CD4-positive, alpha-beta T cell treated with Interleukin-12 subunit alpha and Interleukin-12 subunit beta, for 1 hour (primary cell): ENCODE measurements at places on chromosomes 3 and 15.

GRCh38 chr15:38069511-38070011 is 135.1 kb downstream of the TMCO5A start:
- peak; percentile 5 for DNase-seq

DNA sequence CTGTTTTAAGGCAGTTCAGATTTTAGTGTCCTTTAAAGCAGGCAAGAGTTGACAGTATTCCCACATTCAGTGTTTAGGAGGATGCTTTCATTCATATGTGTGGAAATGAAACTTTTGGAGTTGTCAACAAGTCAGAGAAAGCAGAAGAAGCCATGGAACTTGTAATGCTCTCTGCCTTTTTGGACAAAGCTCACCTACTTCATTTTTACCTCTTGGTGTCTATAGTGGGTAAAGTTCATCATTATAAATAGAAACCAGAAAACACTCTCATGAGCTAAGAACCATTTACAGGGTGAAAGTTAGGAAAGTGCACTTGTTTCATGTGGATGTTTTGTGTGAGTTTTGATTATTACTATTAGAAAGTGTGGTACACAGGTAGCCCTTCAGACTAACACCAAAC is 9.2 kb upstream of the NFKBIZ start:
- DNase-seq, result no peak

- no peak for DNase-seq
Observed at GRCh38 chr3:82824491-82824890, 1063.0 kb upstream of the GBE1 start.

DNA sequence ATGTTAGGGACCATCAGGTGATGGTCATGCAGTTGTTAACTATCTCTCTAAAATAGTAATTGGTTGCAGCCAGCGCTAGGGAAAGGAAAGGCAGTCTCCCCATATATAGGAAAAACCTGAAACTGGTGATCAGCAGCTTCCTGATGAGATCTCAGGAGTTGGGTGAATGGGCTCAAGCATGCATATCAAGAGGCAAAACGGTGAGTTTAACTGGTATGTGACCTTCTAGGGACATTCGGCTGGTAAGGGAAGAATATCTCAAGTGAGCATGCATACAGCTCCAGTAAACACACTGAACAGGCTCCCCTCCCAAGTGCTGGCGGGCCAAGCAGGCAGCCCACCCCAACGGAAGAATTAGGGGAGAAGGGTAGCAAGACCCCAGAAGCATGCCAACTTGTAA is 49.3 kb upstream of the ROBO2 start:
- no peak for DNase-seq

DNA sequence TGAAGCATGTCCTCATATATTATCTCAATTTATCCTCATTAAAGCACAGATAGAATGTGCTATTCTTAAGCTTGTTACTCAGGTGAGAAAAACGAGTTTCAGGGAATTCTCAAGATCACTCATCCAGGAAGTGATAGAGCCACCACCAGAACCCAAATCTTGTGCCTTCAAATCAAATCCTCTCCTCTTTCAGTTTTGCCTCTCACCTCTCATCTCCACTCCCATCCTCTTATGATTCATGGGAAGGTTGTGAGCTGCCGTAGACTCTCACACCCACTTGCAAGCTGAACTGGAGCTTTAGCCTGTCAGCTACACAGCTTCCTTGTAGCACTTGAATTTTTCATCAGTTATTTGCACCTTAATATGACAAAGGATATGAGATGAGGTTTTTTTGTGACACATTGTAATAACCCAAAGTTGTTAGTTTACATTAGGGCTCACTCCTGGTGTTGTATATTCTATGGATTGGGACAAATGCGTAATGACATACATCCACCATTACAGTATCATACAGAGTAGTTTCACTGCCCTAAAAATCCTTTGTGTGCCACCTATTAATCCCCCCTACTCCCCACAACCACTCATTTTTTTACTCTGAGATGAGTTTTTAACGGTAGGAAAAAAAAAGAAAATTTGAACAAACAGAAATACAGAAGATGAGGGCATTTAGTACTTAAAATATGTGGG is 25.7 kb downstream of the GPR15 start:
- DNase-seq, result peak; percentile 41

DNA sequence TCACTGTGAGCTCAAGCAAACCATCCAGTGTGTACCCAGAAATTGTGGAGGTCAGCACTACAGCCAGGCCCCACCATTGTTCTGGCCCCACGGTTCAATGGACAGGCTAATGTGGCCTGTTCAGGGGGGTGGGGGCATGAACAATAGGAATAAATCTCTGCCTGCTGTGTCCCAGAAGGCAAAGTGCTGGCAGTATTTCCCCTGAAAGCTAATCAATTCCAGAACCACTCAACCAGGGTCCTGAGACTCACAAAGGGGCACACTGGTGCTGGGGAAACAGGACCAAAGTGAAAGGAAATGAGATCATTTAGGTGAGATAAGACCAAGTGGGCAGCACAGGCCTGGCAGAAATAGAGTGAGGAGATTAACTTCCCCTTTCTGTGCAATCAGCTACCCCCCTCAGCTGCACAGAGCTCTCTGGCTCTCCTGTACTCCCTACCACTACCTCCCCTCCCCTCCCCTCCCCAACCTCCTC is 11.5 kb downstream of the CRYGS start:
- no peak for DNase-seq

DNA sequence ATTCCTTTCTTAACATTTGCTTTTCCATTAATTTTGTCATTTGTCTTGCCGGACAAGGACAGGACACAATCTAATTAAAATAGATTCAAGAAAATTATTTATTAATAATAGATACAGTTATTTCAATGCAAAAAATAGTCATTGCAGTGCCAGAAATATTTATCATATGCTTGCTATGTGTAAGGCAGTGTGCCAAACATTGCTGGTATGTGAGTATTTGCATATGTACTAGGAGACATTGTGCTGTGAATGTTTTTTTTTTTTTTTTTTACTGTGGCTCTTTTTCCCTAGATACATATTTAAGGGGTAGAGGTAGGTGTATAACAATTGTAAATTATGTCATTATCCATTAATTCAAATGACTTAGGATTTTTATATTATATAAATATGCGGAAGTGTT is 23.3 kb downstream of the SPRED1 start:
- DNase-seq, result no peak

DNA sequence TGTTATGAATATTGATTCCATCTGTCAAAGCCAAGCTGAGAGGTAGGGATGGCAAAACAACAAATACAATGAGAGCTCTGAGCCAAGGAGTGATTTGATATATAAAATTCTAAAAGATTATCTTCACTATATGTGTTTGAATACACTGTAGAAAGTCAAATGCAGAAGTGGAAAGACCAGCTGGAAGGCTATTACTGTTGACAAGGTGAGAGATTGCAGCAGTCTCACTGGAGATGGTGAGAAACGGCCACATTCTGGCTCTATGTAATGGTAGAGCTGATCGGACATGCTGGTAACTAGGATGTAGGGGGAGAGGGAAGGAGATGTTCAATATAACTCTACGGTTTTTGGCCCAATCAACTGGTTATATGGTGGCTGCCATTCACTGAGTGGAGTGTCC is 434.2 kb upstream of the SUCLG2 start:
- no peak for DNase-seq

- no peak for DNase-seq
Observed at GRCh38 chr3:14627815-14628214, 23.7 kb upstream of the CCDC174 start.

- no peak for DNase-seq
Observed at GRCh38 chr3:152211655-152212054, 57.1 kb upstream of the MBNL1 start.

GRCh38 chr3:140588558-140588957 is 89.3 kb upstream of the TRIM42 start:
- DNase-seq, result no peak

GRCh38 chr3:156761713-156762451 is 64.3 kb upstream of the LEKR1 start:
- DNase-seq, result no peak

DNA sequence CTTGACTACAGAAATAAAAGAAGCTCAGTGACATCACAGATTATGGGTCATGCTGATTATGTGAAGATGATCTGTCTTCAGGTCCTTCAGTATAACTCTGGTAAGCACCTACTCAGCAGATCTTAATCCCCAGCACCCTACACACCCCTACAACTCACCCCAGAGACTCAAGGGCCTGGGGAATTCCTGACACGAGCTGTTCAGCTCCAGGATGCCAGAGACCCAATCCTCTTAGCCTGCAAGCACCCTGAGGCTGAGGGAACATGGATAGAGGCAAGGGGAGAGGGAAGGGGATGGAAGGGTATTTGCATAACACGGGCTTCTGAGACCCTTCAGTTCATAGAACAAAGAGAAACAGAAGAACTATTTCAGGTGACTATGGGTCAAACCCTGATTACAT is 13.0 kb downstream of the GLB1 start:
- no peak for DNase-seq
